Esophagus squamous epithelium (tissue), 5 donors: ENCODE measurements at places on chromosomes 3 and 15.

DNA sequence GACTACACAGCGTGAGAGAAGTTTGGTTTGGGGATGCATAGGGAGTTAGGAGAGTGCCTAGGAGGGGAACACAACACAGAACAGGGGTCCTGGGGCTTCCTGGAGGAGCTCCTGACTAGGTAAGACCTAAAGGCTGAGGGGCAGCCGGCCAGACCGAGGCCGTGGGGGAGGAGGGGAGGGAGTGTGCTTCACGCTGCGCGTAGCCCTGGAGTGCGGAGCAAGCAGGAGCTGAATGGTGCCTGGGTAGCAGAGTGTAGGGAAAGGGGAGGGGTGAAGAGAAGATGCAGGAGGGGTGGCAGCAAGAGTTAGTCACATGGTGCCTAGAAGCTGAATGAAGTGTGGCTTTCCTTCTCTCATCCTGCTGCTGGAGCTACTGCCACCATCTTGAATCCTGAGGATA, 32.4 kb upstream of the HHATL start:
- DNase-seq: no peak
- H3K4me3 ChIP-seq: no peak overlapping the region
- H3K27ac ChIP-seq: no peak overlapping the region
- no peaks in the 10 kb centered on the region for H3K27me3 ChIP-seq

GRCh38 chr15:73367624-73368300, 996 bp downstream of the HCN4 start:
- peak overlapping the region; percentile 25 for H3K4me3 ChIP-seq
- no peak overlapping the region for H3K27ac ChIP-seq
- DNase-seq: no peak
- peaks cover 23% of the 10 kb centered on the region for H3K4me1 ChIP-seq
- no peaks in the 10 kb centered on the region for H3K36me3 ChIP-seq
- H3K27me3 ChIP-seq: peaks cover 100% of the 10 kb centered on the region

GRCh38 chr3:14462738-14463137, 60.3 kb downstream of the SLC6A6 start:
- no peaks in the 10 kb centered on the region for H3K27me3 ChIP-seq
- peaks cover 26% of the 10 kb centered on the region for H3K4me1 ChIP-seq
- peaks cover 75% of the 10 kb centered on the region for H3K36me3 ChIP-seq
- no peak overlapping the region for H3K27ac ChIP-seq
- H3K4me3 ChIP-seq: no peak overlapping the region

DNA sequence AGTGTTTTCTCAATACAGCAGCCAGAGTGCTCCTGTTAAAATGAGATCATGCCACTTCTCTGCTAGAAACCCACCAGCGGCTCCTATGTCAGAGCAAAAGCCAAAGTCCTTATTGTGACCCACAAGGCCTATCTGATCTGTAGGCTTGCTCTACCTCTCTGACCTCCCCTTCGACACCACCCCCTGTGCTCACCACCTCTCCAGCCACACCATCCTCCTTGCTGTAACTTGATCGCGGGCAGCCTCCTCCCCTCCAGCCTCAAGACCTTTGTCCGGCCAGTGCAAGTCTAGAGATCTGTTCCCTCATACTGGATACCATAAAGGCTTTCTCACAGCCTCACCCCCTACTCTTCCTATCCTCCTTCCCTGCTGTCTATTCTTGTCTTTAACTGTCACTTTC, 1.9 kb upstream of the IGDCC4 start:
- H3K4me1 ChIP-seq: peaks cover 13% of the 10 kb centered on the region
- no peak for DNase-seq
- H3K36me3 ChIP-seq: no peaks in the 10 kb centered on the region

DNA sequence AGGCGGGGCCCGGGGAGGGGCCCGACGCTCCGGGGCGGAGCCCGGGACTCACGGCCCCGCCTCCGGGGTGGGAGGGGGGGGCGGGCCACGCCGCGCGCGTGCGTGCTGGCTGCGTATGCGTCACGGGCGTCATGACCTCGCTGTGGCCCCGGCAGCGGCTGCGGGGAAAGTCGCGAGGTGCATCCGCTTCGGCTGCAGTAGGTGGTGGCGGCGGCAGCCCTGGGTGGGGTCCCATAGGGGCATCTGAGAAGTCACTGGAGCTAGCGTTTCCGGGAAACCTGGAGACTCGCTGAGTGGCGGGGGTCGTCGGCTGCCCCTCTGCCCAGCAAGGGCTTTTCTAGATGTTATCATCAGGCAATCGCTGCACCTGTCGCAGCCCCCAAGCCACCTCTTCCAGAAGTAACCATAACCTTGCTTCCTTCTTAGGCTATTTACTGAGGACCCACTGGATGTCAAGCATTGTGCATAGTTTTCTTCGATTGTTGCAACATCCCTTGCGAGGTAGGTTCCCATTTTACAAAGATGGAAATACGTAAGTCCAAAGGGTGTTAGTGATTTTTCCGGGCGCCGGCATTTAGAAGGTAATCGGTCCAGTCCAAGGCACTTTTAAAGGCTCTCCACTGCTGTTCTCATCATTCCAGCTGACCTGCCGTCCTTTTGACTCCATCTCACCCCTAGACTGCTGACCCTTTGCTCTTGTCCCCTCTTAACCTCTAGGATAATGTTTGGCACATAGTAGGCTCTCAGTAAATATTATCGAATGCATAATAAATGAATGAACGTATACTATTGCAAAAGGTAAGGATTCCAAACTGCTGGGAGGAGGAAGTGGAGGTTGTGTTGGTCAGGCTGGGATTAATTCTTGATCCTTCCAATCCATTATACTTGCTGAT, at the start of gene GDPGP1:
Gene GDPGP1, plus strand, starts transcription at position 114 of the 893 bp plus-strand sequence. CDS start 6,700 bp downstream, outside the sequence.
- H3K27me3 ChIP-seq: no peaks in the 10 kb centered on the region
- no peaks in the 10 kb centered on the region for H3K36me3 ChIP-seq
- peak; percentile 85 for DNase-seq
- H3K27ac ChIP-seq: peak within 1 kb of the TSS; percentile 98
- peak within 1 kb of the TSS; percentile 48 for H3K4me3 ChIP-seq

DNA sequence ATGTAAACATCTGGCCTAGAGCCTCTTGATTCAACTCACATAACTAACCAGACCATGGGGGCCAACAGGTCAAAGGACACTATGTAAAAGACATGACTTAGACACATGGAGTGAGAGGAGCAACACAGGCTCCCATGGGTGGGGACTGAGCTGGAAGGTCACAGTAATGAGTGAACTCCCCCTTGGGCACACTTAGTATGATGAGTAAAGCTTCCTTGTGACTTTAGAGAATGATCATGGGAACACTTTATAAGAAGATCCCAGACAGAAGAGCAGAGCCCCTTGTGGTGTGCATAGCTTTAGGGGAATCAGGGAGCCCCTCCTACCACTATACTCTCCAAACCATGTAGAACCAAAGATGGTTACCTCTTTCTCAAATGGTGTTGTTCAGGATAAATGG, 10.2 kb downstream of the GCSAM start:
- H3K4me3 ChIP-seq: no peak overlapping the region
- no peak overlapping the region for H3K27ac ChIP-seq
- DNase-seq: no peak
- H3K4me1 ChIP-seq: no peaks in the 10 kb centered on the region
- H3K36me3 ChIP-seq: peaks cover 34% of the 10 kb centered on the region

- DNase-seq: no peak
- H3K27ac ChIP-seq: peak overlapping the region; percentile 23
- no peaks in the 10 kb centered on the region for H3K36me3 ChIP-seq
These were observed 3.1 kb upstream of the PTH1R start for GRCh38 chr3:46874430-46874829.

- no peak overlapping the region for H3K4me3 ChIP-seq
- H3K27ac ChIP-seq: no peak overlapping the region
- no peak for DNase-seq
- H3K27me3 ChIP-seq: no peaks in the 10 kb centered on the region
These were observed 159.1 kb downstream of the TIGIT start for GRCh38 chr3:114452937-114453336.

- peaks cover 28% of the 10 kb centered on the region for H3K4me1 ChIP-seq
- H3K36me3 ChIP-seq: no peaks in the 10 kb centered on the region
These were observed 178.4 kb downstream of the TP63 start for GRCh38 chr3:189809583-189809982.

GRCh38 chr3:101814835-101815234, 34.5 kb upstream of the NFKBIZ start:
- no peaks in the 10 kb centered on the region for H3K27me3 ChIP-seq
- DNase-seq: no peak
- H3K4me3 ChIP-seq: no peak overlapping the region
- H3K36me3 ChIP-seq: no peaks in the 10 kb centered on the region
- peaks cover 2% of the 10 kb centered on the region for H3K4me1 ChIP-seq

GRCh38 chr15:66783725-66784124, 81.7 kb downstream of the SMAD6 start:
- no peak overlapping the region for H3K27ac ChIP-seq
- H3K4me1 ChIP-seq: no peaks in the 10 kb centered on the region
- H3K4me3 ChIP-seq: no peak overlapping the region

DNA sequence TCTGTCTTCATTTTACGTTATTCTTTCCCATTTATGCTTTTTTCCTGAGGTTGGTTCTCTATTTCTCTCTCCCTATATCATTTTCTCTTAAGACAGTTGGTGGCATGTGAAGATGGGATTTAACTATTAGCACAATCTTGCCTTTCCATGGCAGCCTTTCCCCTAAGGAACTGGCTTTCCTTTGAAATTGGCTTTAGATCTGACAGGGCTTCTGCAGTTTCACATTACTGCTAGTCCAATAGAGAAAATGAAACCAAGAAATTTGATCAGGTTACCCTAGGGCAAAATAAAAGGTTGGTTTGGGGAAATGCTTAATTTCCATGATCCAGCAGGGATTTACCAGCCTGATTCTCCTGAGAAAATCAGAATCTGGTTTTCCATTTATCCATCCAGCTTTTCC, 22.7 kb upstream of the CHL1 start:
- no peaks in the 10 kb centered on the region for H3K4me1 ChIP-seq
- H3K4me3 ChIP-seq: no peak overlapping the region
- H3K27me3 ChIP-seq: no peaks in the 10 kb centered on the region
- no peak overlapping the region for H3K27ac ChIP-seq

GRCh38 chr3:195895078-195895860, 13.1 kb downstream of the TNK2 start:
- H3K27ac ChIP-seq: peak overlapping the region; percentile 85
- DNase-seq: no peak

DNA sequence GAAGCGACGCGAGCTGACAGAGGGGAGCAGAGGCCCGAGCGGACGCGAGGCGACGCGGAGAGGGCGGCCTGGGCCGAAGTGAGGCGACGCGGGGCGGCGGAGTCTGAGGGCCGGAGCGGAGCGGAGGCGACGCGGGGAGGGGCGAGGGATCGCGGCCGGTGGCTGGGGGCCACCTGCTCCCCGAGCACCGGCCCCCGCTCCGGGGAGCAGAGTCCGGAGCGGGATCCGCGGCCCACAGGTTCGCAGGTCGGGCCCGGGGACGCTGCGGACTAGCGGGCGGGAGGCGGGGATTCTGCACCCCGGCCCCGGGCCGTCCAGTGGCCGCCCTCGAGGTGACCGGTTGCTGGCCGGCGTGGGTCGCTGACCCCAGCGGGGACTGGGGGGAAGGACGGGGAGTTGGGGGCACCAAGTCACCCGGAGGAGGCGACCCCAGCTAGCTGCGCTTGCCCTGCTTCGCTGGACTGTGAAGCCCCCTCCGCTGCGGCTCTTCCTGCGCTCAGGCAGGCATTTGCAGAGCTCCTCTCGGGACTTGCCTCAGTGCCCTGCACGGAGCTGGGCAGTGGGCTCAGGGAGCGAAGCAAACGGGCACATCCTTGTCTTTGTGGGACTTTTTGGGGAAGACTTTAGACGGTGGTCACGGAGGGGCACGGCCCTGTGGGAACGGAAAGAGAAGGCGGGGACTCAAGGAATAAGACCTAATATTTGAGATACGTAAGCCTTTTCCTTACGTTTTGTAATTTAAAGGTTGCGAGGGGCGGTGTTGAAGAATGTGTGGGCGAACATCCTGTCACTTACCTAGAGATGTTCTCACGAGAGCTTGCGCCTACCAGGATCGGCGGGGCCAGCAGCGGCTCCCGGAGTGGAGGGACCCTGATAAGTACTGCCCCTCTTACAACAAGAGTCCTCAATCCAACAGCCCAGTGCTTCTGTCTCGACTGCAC, 566 bp downstream of the HMCES start:
- H3K27ac ChIP-seq: peak overlapping the region; percentile 97
- peaks cover 44% of the 10 kb centered on the region for H3K36me3 ChIP-seq
- H3K27me3 ChIP-seq: no peaks in the 10 kb centered on the region
- no peak for DNase-seq
- H3K4me1 ChIP-seq: peaks cover 14% of the 10 kb centered on the region

DNA sequence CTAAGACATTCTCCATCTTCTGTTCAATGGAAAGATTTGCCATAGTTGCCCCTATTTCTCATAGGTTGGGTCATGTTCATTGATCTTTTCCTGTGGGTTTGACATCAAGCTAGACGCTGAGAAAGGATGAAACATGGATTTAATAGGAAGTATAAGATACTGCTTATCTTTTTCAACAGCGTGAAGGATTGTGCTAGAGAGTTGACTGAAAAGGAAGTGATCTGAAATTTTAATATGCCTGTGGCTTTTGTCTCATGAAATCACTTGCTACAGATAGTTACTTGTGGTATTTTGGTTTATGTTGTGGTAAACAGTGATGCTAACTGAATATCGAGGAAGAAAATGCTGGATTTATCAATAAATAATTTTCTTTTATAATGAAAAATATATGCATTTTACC, 442.9 kb downstream of the EDEM1 start:
- H3K36me3 ChIP-seq: no peaks in the 10 kb centered on the region
- DNase-seq: no peak
- H3K27ac ChIP-seq: no peak overlapping the region
- H3K27me3 ChIP-seq: no peaks in the 10 kb centered on the region
- H3K4me1 ChIP-seq: no peaks in the 10 kb centered on the region

DNA sequence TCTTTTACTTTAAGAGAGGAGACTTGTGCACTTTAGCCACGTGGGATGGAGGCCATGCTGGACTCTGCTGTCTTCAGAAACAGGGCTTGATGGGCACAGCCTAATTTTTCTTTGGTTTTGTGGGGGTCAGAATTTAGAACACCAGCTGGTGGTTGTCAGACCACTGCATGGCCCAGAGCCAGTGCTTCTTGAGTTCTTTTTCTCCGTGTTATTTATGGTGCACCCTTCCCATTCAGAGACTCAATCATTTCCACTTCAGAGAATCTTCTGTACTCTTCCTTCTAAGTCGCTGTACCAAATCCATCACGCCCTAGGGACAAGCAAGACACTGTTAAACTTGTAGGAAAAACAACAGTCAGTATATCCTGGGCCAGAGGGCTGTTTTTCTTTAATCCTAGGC, 20.1 kb downstream of the PRR23A start:
- no peaks in the 10 kb centered on the region for H3K36me3 ChIP-seq
- H3K27me3 ChIP-seq: no peaks in the 10 kb centered on the region
- no peak for DNase-seq
- H3K27ac ChIP-seq: no peak overlapping the region

- H3K4me3 ChIP-seq: no peak overlapping the region
- H3K27me3 ChIP-seq: no peaks in the 10 kb centered on the region
- no peak for DNase-seq
- H3K4me1 ChIP-seq: no peaks in the 10 kb centered on the region
- H3K27ac ChIP-seq: no peak overlapping the region
These were observed 42.1 kb downstream of the IQCH start for GRCh38 chr15:67296684-67297083.

- no peaks in the 10 kb centered on the region for H3K36me3 ChIP-seq
- H3K4me1 ChIP-seq: no peaks in the 10 kb centered on the region
- DNase-seq: no peak
- H3K27me3 ChIP-seq: no peaks in the 10 kb centered on the region
- no peak overlapping the region for H3K27ac ChIP-seq
These were observed 106.3 kb downstream of the SYNPR start for GRCh38 chr3:63384382-63384781.
